NCI-H460 (cell line): ENCODE measurements at places on chromosomes 4 and X. TPM values are rescaled to one million over a fixed set of nuclear protein-coding genes. Genes with fewer than 3 reads are reported as not detected.

DNA sequence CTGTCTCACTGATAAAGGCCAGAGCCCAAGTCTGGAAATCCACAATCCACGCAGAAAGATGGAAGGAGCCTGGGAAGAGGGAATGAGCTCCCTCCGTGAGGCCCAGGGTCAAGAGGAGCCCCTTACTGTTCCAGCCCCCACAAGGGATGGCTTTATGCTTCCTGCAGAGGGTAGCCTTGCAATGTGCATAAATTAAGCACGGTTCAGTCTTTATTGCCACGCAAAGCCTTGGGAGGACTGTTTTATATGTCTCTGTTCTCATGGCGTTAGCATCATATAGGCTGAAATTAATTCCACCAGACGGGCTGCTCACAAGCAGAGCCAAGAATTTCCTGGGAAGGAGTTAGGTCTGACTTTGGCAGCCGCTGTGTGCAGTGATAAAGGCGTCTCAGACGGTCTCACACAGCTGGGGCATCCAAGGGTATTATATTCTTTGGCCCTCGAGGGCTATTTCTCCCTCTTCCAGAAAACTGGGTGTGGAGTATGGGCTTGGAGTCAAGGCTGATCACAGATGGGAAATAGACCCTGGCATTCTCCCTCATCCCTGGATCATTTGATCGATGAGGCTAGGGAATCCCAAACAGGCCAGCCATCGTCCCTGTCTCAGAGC, 38.5 kb downstream of the CYTL1 start:
- no peak for DNase-seq

GRCh38 chr4:27142841-27143240, 282.2 kb downstream of the STIM2 start:
- no peak for DNase-seq

DNA sequence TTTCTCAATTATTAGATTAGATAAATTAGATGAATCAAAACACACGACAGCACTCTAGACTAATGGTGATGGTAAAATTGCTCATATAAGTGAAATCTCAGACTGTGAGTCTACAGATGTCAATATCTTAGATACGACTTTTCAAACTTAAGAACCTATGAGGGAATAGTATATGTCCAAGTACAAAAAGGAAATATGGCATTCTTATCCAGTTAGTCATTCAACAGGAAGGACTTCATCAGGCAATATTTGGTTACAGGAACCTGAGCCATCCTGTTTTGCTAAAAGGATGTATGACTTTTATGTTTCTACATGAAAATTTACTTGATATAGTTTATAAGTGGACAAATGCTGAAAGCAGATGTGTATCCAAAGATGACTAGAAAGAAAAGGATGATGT, 107.0 kb downstream of the CT47B1 start:
- no peak for DNase-seq

DNA sequence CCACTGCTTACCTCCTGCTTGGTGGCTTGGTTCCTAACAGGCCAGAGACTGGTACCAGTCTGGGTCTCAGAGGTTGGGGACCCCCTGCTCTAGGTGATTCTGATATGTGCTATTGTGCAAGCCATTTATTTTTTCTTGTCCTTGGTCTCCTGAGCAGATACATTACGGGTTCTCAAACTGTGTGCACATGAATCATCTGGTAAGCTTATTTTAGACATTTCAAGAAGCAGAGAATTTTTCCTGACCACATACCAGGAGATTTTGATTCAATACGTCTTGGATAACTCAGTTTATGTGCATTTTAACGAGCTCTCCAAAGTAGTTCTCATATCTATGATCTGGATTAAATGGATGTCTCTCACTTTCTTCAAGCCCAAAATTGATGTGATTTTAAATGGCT, 77.2 kb downstream of the FHIP1A start:
- no peak for DNase-seq

DNA sequence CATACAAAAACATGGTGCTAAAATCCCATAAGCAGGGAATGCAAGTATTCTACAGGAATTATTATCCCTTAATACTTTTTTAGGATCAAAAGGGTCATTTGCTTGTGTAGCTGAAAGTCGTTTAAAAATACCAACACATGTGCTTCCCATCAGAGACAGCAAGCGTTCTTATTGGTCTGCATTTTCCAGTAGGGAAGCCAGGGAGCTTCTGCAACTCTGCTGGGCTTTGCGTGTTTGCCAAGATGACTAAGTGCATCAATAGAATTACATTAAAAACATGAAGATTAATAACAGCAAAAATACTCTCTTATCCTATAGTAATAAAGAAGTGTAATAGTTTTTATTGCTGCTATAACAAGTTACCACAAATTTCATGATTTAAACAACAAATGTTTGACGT, 111.2 kb downstream of the QDPR start:
- DNase-seq, result no peak

- DNase-seq, result no peak
Observed at GRCh38 chrX:127306262-127306661, 486.7 kb downstream of the PRR32 start.

- DNase-seq, result no peak
Observed at GRCh38 chr4:183035256-183035655, 63.8 kb upstream of the WWC2 start.

DNA sequence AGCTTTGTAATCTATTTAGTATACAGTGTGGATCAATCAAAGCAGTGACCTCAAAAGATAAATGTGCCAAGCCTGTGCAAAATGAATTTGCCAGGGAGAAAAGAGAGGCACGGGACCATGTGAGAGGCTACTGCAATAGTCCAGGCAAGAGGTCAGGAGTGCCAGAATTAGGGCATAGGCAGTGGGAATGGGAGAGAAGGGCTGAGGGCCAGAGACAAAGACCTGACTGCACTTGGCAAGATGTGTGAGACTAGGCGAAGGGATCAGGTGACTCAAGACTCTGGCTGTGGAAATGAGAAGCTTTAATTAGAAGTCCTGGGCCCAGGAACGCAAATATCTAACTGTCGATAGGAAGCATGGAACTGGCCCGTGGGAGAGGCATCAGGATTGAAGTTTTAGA, 168.1 kb downstream of the DHX15 start:
- no peak for DNase-seq

Gene IL3RA
- 0.27 and 0.40 TPM in 2 replicates for total RNA-seq

DNA sequence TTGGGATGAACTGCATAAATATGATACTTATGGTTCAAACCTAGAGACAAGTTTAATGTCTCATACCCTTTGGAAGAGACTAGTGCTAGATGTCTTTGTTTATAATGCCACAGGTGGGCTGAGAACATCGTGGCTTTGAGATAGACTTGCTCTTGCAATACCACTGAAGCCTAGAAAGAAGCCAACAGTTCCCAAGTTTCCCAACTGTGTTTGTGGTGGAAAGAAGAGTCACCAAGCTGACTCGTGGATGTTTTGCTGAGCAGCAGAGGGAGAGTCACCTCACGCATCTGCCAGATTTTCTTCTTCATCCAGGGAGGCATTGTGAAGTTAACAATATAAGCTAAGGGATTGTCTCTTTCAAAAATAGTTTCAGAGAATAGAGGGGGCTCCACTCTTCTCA, 1076.2 kb downstream of the C4orf33 start:
- DNase-seq, result no peak

DNA sequence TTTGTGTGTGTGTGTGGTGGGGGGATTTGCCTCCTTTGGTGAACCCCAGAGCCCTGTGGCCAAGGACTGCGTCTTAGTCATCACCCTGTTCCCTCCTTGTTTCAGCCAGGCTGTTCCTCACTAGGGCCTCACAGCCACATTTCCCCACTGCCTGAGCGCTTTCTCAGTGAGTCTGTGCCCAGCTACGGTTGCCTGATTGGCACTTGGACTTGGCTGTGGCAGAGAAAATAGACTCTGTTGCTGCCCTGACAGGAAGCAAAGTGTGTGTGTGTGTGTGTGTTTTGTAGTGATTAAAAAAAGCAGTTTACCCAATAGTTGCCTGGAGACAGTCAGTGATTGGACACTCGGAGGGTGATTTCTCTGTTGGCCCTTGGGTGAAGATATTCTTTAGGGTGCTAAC, 113.0 kb downstream of the UCHL1 start:
- DNase-seq, result no peak

Gene PIGA
- 19.9 and 23.9 TPM in 2 replicates for total RNA-seq

- DNase-seq, result no peak
Observed at GRCh38 chr4:140056015-140056414, 98.0 kb downstream of the MAML3 start.

- DNase-seq, result no peak
Observed at GRCh38 chrX:2715066-2715600, 24.0 kb downstream of the CD99 start.

GRCh38 chrX:20116577-20117240, at the start of gene MAP7D2:
Gene MAP7D2, minus strand, starts transcription at chrX:20116907. Its CDS starts 28 bp downstream, at chrX:20116879.
- no peak for DNase-seq

Gene GPAT3
- 69.2 and 80.5 TPM in 2 replicates for total RNA-seq

DNA sequence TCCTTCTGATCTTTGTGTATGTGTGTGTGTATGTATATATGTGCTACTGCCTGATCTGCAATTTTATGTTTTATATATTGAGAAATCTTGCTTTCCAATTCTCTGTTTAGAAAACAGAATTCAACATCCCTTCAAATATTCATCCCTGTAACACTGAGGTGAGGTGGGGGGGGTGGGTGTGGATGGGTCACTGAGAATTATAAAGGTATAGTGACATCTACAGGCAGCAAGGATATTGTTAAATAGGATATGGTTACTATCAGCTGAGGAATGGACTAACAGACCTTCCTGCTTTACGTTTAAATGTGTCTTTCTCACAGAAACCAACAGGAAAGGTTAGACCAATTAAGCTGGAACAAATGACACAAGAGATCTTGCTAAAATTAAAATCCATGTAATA, 19.0 kb upstream of the MAGEB2 start:
- no peak for DNase-seq

DNA sequence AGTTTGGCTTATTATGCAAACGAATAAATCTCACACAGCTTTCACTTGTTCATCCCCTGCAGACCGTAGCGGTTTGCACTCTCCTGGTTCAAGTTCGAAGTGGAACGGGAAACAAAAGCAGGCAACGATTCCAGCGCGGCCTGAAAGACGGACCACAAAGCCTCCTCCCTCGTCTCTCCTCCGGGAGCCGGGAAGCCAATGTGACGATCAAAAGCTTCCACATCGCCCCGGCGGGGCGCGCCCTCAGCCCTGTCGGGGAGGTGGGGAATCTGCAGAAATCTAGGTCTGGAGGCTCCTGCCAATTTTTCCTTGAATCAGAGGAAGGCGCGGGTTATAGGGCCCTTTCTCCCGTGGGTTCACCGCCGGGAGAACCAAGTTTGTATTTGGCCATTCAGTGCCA, 16.9 kb upstream of the ZIC3 start:
- DNase-seq, result no peak

DNA sequence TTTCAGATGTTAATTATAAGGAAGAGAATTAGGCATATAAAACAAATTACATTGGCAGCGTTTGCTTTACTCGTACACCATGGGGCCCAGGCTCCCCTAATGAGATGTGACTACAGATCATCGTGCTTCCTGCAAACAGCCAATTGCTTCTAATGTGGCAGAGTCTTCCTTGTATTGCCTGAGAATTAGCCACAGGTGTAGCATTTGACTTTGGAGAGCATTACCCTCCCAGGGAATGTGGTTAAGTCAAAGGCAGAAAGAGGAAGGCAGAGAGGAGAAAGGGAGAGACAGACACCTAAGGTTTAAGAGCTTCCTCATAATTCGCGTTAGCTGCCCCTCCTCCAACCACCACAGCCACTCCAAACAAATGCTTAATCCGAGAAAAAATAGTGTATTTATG, 97.0 kb downstream of the MID1IP1 start:
- DNase-seq, result no peak

GRCh38 chr4:61205066-61205465, 4.9 kb downstream of the ADGRL3 start:
- no peak for DNase-seq

DNA sequence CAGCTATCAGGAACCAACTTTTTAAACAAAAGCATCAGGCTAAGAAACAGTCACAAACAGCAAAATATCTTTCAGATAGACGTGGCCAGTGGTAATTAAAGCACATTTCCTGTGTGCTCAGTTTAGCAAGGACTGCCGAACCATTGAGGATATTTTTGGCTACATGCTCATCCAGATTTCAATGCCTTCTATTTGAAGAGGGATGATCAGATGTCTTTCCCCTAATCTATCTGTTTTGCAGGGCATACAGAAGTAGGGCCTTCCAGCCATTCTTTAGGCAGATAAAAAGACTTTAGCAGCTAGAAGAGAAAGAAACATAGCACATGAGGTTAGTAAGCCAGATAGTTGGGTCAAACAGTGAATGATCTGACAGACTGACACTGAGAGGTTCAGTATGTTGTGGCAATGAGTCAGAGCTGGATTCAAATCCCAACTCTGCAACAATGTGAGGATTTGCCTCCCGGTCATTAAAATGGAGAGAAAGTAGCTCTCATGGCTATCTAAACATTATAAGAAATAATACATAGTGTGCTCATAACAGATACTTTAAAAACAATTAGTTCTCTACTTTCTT, 100.0 kb upstream of the PRKG2 start:
- no peak for DNase-seq

GRCh38 chr4:146520896-146521540, 722 bp downstream of the SLC10A7 start:
- DNase-seq, result peak; percentile 28
